ENCODE measurements at places on chromosomes 5 and 9.

DNA sequence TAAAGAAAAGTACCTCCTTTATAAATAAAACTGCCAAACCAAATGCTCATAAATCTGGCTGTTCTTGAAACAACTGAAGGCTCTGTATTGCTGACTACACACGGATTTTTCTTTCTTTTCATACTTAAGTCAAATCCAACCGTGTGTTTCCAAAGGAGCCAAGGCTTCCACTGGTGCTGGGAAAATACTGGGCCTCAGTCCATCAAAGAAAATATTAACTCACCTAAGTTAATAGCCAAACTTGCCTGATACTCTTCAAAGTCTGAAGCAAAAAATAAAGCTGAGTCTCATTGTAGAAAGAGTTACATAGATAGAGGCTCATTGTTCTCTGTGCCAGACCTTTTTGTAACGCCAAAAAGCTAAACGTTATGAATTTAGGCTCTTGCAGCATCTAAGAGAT is 350.4 kb upstream of the CDH9 start:
- no peak overlapping the region for H3K27ac ChIP-seq
- no peak overlapping the region for H3K4me3 ChIP-seq
- DNase-seq: no peak
- H3K4me1 ChIP-seq: no peaks in the 10 kb centered on the region
- no peaks in the 10 kb centered on the region for H3K27me3 ChIP-seq
- no peaks in the 10 kb centered on the region for H3K36me3 ChIP-seq

GRCh38 chr5:135402031-135402430 is 3.0 kb upstream of the MACROH2A1 start:
- no peaks in the 10 kb centered on the region for H3K36me3 ChIP-seq
- H3K4me3 ChIP-seq: no peak overlapping the region
- H3K4me1 ChIP-seq: peaks cover 18% of the 10 kb centered on the region
- peaks cover 82% of the 10 kb centered on the region for H3K27me3 ChIP-seq

GRCh38 chr9:89953824-89954615 is 349.2 kb downstream of the GADD45G start:
- no peak for DNase-seq
- H3K4me3 ChIP-seq: no peak overlapping the region
- no peaks in the 10 kb centered on the region for H3K4me1 ChIP-seq
- H3K27me3 ChIP-seq: no peaks in the 10 kb centered on the region

- H3K36me3 ChIP-seq: no peaks in the 10 kb centered on the region
- H3K27ac ChIP-seq: no peak overlapping the region
- no peaks in the 10 kb centered on the region for H3K4me1 ChIP-seq
- DNase-seq: no peak
- H3K27me3 ChIP-seq: no peaks in the 10 kb centered on the region
Measured at GRCh38 chr9:97179616-97180015, 127.8 kb upstream of the CCDC180 start.

- H3K27me3 ChIP-seq: no peaks in the 10 kb centered on the region
- peak; percentile 11 for DNase-seq
- H3K4me3 ChIP-seq: no peak overlapping the region
- H3K27ac ChIP-seq: no peak overlapping the region
- no peaks in the 10 kb centered on the region for H3K4me1 ChIP-seq
- no peaks in the 10 kb centered on the region for H3K36me3 ChIP-seq
Measured at GRCh38 chr5:41637424-41637823, 127.0 kb upstream of the PLCXD3 start.

- H3K27ac ChIP-seq: no peak overlapping the region
- H3K36me3 ChIP-seq: no peaks in the 10 kb centered on the region
- peak; percentile 51 for DNase-seq
- H3K4me3 ChIP-seq: no peak overlapping the region
- no peaks in the 10 kb centered on the region for H3K27me3 ChIP-seq
Measured at GRCh38 chr9:134442486-134443173, 116.4 kb downstream of the RXRA start.

- no peaks in the 10 kb centered on the region for H3K27me3 ChIP-seq
- no peaks in the 10 kb centered on the region for H3K36me3 ChIP-seq
- DNase-seq: no peak
Measured at GRCh38 chr9:131032384-131032783, 23.4 kb downstream of the LAMC3 start.

GRCh38 chr9:21429191-21429590 is 11.0 kb upstream of the IFNA1 start:
- H3K27ac ChIP-seq: no peak overlapping the region
- H3K27me3 ChIP-seq: no peaks in the 10 kb centered on the region
- no peak for DNase-seq
- H3K4me3 ChIP-seq: no peak overlapping the region

DNA sequence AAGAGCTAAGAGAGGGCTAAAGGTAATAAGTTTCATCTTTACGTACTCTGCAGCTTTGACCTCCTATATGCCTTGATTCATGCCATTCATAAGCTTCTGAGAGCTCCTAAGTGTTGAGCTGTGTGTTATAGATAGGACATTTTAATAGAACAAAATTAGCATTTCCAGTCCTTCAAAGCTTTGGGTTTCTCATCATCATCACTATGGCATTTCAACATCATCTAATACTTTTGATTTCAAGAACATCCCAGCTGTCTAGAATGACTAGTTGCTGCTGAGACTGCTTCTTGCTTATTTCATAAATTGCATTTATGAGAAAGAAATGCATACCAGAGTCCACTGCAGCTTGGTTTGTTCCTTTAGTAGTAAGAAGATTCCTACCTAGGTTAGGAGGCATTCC is 201.7 kb downstream of the SGCD start:
- H3K27me3 ChIP-seq: no peaks in the 10 kb centered on the region
- H3K4me3 ChIP-seq: no peak overlapping the region
- no peak overlapping the region for H3K27ac ChIP-seq
- H3K4me1 ChIP-seq: no peaks in the 10 kb centered on the region

DNA sequence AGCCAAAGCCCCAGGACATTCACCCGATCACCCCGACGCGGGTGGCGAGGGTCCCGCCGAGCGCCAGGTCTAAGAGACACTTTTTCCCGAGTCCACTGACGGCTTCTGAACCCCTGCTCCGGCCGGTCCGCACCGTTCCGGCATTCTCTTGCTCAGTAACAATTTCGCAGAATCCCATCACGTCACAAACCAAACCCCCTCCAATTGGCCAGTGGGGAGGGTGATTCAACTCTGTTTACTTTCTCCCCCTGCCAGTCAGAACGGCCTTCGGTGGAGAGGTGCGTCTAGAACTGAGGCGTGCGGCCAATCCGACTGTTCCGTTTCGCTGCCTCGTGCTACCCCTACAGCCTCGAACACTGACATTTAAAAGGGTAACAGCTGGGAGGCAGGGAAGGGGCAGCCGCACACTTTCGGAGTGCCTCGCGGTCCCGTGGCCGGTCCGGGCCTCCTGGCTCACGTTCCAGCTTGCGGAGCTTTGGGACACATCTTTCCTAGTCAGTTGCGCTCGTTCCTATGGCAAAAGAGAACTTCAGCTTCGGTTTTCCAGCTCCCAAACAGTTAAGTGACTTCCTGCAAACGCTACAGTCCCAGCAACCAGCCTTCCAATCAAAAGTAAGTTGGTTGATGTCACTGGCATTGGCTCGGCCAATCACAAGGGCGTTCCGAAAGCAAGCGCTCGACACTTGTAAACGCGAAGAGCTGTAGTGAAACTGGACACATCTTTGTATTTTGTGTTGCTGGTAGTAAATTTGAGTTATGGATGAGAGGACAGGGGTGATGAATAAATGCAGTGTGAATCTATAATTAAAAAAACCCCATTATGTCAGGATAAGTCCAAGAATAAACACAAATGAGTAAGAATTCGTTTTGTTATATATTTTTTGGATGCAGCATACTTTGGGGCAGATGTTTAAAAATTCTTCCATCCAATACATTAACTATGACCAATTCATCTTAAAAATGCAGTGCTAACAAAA is at the start of gene KLF9:
KLF9 (minus strand) TSS at position 859 of the 977 bp plus-strand sequence. CDS start 1,294 bp downstream, outside the sequence.
- H3K4me1 ChIP-seq: peaks cover 17% of the 10 kb centered on the region
- peak within 1 kb of the TSS; percentile 49 for H3K4me3 ChIP-seq
- H3K36me3 ChIP-seq: no peaks in the 10 kb centered on the region
- H3K27me3 ChIP-seq: peaks cover 97% of the 10 kb centered on the region
- peak; percentile 87 for DNase-seq
